ENCODE measurements at places on chromosomes 5 and 9. TPM values are rescaled to one million over a fixed set of nuclear protein-coding genes. Genes with fewer than 3 reads are reported as not detected.

GRCh38 chr5:109487753-109488420, 78.1 kb upstream of the PJA2 start:
- DNase-seq, result no peak

DNA sequence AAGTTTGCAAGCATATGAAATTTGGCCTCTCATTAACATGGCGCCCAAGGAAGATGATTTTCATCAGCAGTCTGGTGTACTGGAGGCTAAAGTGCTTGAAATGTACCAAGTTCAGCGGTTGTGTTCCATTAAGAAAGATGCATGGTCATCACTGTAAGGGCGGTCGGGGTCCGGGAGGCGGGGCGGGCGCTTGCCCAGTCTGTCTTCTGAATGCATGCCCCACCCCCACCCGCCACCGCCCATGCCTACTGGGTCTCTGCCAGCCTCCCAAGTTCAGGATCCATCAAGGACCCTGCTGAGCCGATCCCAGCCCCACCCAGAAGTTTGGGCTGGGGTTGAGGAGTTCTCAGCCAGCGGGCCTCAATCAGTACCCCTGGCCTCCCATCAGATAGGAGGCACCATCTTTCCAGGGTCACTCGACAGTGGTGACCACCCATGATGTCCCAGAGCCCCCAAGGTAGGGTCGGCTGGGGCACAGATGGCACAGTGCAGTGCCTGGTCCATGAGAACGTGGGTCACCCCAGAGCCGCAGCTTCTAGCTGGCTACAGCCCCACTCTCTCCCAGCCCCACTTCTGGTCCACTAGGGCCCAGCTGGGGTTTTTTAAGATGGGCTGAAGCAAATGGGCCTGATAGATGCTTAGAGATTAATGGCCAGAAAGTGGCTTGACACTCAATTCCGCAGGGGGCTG, 24.4 kb upstream of the PRDM12 start:
- no peak for DNase-seq

GRCh38 chr9:37582548-37583157, 6.5 kb upstream of the FBXO10 start:
- DNase-seq, result no peak

DNA sequence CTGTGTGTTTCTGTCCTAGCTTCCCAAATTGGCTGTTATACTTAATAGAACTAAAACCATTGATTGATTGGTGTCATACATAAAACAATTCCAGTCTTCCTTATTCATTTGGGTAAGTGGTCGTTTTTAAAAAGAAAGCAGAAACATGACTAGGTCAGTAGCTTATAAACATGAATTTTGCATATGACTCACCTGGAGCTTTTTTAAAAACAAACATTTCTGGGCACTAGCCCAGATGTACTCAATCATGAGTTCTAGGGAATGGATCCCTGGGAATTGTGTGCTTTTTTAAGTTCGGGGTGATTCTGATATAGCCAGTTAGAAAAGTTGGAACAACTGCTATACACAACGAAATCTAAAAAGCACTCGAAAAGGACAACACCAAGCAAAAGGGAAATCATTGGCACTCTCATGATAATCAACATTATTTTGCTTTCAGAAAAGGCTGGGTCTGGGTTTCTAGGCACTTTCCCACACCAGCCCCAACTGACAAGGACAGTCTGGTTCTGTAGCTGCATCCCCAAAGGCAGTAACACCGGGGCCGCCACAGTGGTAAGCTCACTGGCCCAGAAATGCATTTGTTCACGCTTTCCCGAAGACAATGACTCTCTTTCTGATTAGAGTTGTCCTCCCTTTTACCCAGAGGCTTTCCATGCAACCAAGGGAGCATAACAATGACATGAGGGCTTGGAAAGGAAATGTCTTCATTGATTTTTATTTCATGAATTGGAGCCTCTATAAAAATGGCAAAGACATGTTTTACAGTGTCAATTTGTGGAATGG, 664.9 kb upstream of the WWC1 start:
- no peak for DNase-seq

DNA sequence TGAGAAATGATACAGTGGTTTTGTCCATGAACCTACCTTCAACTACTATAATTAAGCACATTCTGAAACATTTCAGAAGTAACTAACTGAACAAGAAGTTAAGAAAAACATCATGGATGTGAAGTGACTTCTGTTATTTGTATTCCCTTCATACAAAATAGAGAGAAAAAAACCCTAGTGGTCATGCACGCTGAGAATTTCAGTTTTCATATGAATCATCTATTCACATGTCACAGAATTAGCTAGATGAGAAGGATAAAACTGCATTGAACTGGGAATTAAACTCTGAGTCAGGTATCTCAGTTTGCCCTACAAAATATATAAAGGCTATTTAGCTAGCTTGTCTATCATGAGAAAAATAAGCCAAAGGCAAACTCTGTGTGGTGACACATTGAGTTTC, 451.8 kb upstream of the FTMT start:
- DNase-seq, result no peak

- DNase-seq, result no peak
Observed at GRCh38 chr5:28779161-28779754, 1740.9 kb upstream of the CDH9 start.

GRCh38 chr5:103842936-103843335, 280.3 kb upstream of the NUDT12 start:
- no peak for DNase-seq

GRCh38 chr5:111774525-111774924, 17.5 kb upstream of the NREP start:
- no peak for DNase-seq

GRCh38 chr5:118279540-118280294, 708.6 kb downstream of the DTWD2 start:
- DNase-seq, result no peak

DNA sequence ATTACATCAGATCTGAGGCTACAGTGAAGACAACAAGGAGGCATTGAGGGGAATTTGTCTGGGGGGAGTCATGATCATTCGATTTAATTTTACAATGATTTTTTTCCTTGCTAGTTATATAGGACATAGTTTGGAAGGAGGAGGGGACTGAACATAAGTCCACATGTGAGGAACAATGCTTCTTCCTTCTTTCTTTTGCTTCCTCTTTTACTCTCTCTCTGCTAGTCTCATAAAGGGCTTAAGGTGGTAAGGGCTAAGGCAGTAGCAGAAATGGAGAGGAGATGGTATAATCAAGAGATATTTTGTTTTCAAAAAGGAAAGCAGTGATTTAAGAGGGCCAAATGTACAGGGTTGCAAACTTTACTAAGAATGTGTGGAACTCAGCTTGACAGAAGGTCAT, 64.3 kb downstream of the GRIN3A start:
- DNase-seq, result no peak

- no peak for DNase-seq
Observed at GRCh38 chr9:78614892-78615291, 318.0 kb downstream of the PSAT1 start.

- DNase-seq, result no peak
Observed at GRCh38 chr9:111712369-111712768, 51.0 kb downstream of the GNG10 start.

GRCh38 chr9:96420468-96421219, 2.5 kb upstream of the ZNF367 start:
- DNase-seq, result no peak

DNA sequence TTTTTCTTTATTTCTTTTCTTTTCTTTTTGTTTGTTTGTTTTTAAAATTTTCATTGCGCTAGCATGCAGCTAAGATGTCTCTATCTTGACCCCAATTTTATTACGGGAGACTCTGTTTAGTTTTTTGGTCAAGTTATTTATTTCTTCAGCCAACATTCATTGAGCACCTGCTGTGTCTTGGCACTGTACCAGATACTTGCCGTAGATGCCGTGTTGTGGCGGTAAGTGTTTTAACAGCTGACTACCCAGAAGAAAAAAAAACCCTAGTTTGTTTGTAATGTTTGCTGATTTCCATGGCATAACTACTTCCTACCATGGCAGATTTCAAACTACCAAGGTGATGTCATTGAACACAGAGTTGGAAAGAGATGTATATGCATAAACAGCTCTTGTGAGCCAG, 65.0 kb downstream of the UGCG start:
- DNase-seq, result no peak

DNA sequence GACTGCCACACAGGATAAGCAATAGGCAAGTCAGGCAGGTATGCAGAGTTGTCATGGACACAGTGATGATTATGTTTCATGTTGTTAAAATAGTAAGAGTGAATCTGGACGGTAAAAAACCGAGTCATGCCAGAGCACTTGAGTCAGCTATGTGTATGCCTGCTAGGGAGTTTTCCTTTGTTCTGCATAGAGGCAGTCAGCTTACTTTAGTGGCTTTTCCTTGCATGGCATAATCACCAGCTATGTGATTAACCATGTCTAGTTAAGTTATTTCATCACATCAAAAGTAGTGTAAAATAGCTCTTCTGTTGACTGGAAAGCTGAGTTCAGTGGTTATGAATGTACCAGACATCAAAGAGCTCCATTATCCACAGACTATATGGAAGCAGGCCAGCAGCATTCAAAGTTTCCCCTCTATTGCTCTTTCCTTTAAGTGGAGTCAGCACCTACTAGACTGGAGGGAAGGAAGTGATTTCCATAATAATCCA, 989.8 kb downstream of the TLE1 start:
- no peak for DNase-seq

DNA sequence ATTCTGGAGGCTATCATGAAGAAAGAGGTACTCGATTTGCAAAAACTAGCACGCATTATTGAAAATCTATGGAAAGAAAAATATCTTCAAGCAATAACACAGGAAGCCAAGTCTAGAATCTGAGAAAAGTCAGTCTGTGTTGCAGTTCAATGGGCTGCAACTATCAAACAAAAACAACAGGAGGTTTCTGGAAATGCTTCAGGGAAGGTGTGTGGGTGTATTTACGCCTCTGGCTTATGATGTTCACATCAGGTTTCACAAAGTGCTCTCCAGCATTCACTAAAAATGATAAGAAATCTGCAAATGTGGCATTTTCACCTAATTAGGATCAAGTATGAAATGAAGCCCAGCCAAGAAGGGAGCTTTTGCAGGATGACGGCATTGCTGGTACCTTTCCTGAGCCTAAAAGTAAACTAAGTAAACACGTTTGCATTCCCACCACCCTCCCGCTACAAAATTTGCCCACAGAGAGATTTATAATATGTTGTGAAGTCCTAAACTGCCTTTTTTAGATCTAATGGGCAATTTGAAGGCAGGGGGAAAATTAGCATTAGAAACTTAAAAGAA, 146.4 kb downstream of the GABRB2 start:
- no peak for DNase-seq

GRCh38 chr9:95486318-95486717, 30.5 kb downstream of the PTCH1 start:
- DNase-seq, result no peak

- DNase-seq, result no peak
Observed at GRCh38 chr5:139246394-139246793, 47.1 kb upstream of the MATR3 start.

GRCh38 chr9:122036988-122037387, 56.1 kb downstream of the TTLL11 start:
- no peak for DNase-seq

GRCh38 chr9:71857159-71857558, 53.8 kb downstream of the ABHD17B start:
- no peak for DNase-seq

DNA sequence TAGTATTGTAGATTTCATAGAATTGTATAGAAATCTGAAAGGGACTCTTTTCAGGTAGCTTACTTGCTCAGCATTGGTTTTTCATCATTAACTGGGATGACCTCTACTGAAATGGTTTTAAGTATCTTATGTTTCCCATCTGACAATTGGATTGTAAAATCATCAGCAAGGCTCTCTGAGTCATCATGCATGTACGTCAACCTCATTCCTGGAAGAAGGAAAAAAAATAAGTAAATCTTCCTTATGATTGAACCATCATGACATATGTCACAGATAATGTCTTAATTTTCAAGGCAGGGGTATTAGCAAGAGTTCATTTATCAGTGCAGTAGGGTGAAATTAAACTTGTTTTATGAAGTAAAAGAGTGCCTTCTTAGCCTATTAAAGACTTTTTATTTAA, 74.9 kb upstream of the CER1 start:
- no peak for DNase-seq

DNA sequence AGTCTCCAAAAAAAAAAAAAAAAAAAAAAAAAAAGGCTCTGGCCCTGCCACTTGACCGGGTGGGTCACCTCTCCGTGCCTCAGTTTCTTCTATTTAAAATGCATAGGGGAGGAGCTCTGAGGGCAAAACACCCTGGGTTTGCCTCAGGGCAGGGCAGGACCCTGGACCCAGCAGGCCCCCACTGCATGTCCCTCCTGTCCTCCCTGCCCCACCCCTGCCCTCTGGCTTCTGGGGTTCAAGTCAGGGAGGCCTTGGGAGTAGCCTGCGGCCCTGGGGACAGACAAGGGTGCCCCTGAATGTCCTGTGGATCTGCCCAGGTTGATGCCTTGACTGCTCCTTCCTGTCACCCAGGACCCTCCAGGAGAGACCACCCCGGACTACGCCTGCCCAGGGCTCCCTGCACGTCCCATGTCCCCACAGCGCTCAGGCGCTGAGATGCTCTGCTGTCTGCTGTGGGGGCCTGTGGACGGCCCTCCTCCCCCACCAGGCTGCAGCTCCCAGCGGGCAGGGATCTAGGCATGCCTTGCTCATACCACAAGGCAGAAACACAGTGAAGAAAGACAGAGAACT, 35.4 kb downstream of the ADAMTS2 start:
- DNase-seq, result no peak

- no peak for DNase-seq
Observed at GRCh38 chr5:80204808-80205614, 50.8 kb downstream of the SERINC5 start.

- no peak for DNase-seq
Observed at GRCh38 chr9:21434202-21435014, 5.8 kb upstream of the IFNA1 start.

Gene TLX3
- total RNA-seq, result not detected

Gene ADAMTSL2
- total RNA-seq, result not detected

Gene ARL10
- 14.3 TPM for total RNA-seq

Gene KIAA0825
- 1.4 TPM for total RNA-seq

Gene ORM2
- not detected for total RNA-seq

Gene LOX
- not detected for total RNA-seq

Gene FGFR4
- 1.5 TPM for total RNA-seq
